Mucosa of descending colon (tissue), 3 donors: ENCODE measurements at places on chromosomes 12 and 14.
A peak's percentile ranks its signal among the peaks of the same experiment; 100 is the strongest.

DNA sequence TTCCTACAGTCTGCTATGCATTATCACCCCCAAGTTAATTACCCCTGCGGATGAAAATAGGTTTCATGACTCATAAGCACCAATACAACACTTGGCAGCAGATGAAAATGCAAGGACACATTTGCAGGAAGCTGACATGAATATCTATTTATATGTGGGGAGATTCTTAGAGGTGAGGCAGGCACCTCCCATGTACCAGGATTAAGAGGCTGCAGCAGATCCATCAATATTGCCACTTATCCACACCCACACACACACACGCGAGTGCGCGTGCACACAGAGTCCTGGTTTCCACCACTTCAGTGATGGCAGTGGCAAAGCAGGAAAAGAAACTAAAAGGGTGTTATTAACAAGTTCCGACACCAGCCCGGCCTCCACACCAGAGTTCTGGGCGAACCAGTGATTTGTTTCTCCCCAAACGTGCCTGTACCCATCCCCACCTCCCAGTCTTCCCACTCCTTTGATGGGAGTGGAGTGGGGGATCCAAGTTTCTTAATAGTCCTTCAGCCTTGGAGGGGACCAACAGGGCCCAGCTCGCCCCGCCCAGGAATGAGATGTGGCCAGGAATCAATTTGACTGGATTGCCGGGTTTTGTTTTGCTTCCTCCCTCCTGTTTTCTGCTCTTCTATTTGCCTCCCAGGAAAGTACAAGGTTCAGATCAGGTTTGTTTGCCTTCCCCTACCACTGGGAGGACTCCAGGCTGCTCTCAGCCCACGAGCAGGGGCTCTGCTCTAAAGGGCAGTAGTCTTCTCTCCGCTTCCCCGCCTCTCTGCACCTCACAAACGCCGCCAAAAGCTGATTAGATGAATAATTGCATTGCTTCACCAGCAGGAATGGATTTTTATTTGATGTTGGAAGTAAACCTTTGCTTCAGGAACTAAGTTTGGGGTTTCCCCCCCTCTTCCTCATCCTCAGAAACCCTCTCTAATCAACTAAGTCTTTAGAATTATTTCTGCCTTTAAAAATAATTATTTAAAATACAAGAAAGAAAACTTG, 5.2 kb downstream of the IRF2BPL start:
- peak; percentile 76 for DNase-seq

- no peak for DNase-seq
These were observed 1.1 kb upstream of the CDC42BPB start for GRCh38 chr14:103058164-103059055.

DNA sequence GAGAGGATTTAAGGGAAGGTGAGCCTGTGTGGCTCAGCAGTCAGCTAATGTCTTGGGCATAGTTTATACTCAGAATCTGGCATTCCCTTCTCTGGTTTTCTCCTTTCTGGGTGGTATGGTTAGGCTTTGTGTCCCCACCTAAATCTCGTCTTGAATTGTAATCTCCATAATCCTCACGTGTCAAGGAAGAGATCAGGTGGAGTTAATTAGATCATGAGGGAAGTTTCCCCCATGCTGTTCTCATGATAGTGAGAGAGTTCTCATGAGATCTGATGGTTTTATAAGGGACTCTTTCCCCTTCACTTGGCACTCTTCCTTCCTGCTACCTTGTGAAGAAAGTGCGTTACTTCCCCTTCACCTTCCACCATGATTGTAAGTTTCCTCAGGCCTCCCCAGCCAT, 169.8 kb upstream of the PELI2 start:
- no peak for DNase-seq

GRCh38 chr14:99124482-99125105, 147.4 kb downstream of the BCL11B start:
- no peak for DNase-seq

GRCh38 chr14:39626589-39627576, 194.7 kb upstream of the FBXO33 start:
- DNase-seq: no peak

DNA sequence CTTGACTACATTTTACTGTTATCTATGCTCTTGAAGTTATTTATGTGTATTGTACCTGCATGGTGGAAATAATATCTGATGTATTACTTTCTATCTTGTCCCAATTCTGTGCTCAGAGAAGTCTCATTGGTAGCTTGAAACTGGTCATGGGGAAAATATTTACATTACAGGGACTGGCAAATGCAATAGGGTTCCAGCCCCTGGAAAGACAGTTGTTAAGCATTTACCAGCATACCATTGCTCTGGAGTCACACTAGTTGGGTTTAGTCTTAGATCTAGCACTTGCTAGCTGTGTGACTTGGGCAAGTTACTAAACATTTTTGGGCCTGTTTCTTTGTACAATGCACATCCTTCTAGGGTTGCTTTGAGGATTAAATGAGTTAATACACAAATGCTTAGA, 86.3 kb upstream of the NRXN3 start:
- no peak for DNase-seq

- no peak for DNase-seq
These were observed 1.3 kb downstream of the MARS1 start for GRCh38 chr12:57489157-57489641.

GRCh38 chr14:32330351-32331111, 1.4 kb downstream of the AKAP6 start:
- no peak for DNase-seq

- DNase-seq: no peak
These were observed 75.9 kb downstream of the BMP4 start for GRCh38 chr14:53880761-53881160.

GRCh38 chr14:33714527-33715226, 236.2 kb downstream of the EGLN3 start:
- DNase-seq: no peak

GRCh38 chr12:12909228-12909994, 18.0 kb downstream of the GPRC5A start:
- no peak for DNase-seq

DNA sequence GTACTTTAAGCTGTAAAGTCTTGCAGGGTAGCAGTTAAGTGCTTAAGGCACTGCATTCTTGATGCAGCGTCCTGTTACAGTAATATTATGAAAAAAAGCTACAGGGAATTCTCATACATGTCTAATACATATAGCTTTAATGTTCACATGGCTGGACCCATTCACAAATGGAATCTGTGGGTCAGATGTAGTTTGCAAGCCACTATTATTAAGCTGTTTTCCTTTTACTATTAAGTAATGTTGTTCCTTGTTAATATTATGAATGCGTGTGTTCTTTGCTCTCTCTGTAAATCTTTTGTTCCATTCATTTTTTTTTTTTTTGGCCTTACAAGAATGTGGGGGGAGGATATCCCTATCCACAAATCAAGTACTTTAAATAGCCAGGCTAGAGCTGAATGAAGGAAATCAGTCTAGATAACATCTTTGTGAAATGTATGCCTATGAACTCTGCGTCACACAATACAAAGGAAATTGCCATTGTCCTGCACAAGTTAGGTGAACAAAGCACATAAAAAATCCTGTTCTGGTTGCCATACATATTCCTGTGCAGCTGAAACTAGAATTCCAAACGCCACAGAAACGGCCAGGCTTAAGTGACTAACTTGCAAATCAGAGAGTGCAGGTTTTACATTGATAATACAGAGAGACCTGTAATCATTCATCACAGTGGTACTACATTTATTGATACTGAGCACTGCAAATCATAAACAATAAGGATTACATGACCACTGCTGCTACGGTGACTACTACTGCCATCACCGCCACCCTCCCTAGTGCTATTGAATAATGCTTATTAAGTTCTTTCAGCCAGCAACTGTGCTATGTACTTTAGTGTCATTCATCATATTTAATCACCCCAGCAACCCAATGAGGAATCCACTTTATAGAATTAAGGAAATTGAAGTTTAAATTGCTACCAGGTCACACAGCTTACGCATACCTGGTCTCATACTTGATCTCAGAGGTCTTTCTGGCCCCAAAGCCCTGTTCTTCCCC, 111.9 kb downstream of the HMGA2 start:
- DNase-seq: no peak

- DNase-seq: no peak
These were observed 128.9 kb upstream of the CCND2 start for GRCh38 chr12:4144676-4145075.

- no peak for DNase-seq
These were observed 41.7 kb upstream of the ITPR2 start for GRCh38 chr12:26874501-26875296.

DNA sequence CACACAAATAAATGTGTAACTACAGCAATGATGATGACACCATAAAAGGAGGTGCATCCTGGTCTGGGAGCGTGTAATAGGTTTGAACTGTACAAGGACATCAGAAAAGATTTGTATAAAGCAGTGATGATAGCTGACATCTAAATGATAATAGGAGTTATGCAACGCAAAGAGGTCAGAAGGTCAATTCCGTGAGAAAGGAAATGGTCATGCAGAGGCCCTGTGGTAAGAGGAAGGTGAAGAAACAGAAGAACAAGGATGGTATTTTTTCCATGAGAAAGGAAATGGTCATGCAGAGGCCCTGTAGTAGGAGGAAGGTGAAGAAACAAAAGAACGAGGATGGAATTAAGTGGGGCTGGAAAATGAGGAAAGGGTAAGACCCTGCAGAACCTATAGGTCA, 106.7 kb upstream of the TMPO start:
- no peak for DNase-seq

DNA sequence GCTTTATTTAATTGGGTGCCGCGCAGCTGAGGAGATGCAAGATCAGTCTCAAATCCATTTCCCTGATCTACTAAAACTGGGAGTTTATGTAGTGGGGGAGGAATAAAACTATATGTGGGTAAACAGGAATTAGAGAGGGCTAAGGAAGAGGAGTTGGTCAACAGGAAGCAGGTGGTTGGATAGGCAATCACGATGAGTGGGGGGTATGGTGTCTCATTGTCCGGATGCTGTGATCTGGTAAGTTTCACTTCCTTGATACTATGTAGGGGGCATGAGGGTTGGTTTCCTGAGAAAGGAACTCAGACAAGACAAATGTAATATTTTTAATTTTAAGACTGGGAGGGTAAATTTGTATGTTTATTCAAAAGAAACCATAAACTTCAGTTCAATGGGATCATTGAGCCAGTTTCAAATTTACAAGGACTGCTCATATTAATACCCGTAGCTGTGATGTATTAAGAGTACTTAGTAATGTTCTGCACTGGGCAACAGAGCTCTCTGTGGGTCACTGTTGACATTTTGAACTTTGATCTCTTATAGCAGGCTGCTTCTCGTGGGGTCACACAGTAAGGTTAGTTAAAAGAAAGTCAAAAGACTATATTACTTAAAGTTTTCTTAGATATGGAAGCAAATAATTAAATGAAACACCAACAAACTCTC, 786.2 kb upstream of the FBXO33 start:
- no peak for DNase-seq

DNA sequence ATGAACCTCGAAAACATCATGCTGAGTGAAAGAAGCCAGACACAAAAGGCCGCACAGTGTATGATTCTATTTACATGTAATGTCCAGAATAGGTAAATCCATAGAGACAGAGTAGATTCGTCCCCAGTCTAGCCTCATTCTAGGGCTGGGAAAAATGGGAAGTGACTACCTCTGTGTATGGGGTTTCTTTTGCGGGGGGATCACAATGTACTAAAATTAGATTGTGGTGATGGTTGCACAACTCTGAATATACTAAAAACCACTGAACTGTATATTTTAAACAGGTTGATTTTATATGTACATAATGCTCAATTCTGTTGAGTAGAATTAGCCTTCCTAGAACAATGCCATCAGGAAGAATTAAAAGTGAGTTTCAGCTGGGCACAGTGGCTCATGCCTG, 6.3 kb upstream of the RILPL2 start:
- no peak for DNase-seq

DNA sequence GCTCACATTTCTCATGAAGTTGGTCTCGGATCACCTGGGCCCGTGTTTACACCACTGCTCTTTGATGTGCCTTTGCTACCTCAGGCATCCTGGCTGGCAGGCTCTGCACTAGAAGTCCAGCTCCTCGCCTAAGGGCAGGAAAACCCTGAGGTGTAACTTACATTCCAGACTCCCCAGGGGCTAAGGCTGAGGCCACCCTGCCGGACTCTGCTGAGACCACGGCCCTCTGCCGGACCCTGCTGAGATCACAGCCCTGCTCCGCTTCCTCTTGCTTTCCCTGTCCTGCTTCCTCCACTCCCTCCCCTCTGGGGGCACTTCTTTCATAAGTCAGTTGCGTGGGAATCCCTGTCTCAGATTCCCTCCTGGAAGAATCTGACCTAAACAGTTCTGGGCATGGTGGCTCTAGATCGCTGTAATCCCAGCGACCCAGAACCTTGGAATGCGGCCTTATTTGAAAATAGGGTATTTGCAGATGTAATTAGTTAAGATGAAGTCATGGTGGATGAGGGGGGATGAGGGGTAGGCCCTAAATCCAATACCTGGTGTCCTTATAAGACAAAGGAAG, 17.2 kb downstream of the RILPL1 start:
- no peak for DNase-seq

DNA sequence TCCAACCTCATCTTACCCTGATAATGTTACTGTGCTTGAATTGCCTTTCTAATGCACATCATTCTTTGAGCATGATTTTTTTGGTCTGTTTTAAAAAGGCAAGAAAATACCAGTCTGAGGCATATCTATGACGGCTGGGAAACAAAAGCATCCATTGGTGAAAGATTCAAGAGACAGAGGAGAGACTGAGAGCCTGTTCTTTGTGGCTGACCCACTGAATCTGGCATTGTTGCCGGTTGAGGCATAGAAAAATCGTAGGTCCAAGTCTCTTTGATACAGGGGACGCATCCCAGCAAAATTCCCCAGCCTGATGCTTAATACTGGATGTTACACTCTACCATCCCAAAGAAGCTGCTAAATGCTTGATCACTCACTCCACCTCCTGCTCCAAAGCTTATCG, 2.9 kb upstream of the KLHL42 start:
- no peak for DNase-seq

GRCh38 chr12:22286569-22286968, 47.9 kb downstream of the ST8SIA1 start:
- DNase-seq: no peak

DNA sequence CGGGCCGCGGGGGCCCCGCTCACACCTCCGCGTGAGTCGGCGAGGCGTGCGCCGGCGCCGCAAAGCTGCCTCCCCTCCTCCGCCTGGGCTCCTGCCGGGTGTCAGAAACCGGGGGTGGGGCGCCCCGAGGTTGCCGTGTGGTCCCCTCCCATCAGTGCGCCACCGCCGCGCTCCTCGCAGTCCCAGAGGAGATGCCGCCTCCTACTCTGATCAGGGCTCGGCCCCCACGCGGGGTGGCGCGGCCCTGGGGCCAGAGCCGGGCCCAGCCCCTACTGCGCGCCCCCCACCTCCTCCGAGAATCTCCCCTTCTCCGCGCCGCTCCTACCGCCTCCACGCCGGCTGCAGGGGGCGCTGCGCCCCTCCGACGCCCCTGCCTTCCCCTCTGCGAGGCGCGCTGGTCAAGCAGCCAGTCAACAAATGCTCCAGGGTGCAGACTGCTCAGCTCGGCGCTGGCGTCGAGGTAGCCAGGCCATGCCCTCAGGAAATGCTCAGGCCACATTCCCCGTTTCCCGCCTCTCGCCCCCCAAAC, 467 bp upstream of the JAG2 start:
- DNase-seq: peak; percentile 53

DNA sequence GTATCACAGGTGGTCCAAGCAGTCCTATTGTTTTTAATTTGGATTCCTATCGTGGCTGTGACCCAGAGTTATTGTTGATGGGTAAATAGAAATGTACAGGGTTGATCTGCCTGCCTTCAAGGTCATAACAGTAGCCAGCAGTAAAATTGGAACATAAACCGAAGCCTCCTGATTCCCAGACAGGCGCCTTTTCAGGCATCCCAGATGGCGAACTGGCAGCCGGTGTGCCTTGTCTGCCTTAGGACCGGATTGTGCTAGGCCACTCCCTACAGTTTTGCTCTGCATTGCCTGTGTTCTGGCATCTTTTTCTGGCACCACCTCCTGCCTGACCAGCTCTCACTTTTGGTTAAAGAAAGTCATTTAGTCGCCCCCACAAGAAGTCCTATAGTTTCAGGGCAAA, 22.2 kb downstream of the TMEM117 start:
- no peak for DNase-seq
